ENCODE measurements at places on chromosomes 12 and 14. TPM values are rescaled to one million over a fixed set of nuclear protein-coding genes. Genes with fewer than 3 reads are reported as not detected.

- DNase-seq: no peak
Measured at GRCh38 chr12:3251067-3251466, 173.9 kb downstream of the TSPAN9 start.

DNA sequence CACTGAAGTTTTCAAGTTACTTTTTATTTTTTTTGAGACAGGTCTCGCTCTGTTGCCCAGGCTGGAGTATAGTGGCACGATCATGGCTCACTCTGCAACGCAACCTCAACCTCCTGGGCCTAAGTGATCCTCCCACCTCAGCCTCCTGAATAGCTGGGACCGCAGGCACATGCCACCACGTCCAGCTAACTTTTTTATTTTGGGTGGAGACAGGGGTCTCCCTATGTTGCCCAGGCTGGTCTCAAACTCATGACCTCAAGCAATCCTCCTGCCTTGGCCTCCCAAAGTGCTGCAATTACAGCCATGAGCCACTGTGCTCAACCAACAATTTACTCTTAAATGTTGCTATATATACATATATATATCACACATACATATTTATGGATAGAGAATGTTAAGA lies 27.4 kb upstream of the LGALS3 start:
- no peak for DNase-seq

DNA sequence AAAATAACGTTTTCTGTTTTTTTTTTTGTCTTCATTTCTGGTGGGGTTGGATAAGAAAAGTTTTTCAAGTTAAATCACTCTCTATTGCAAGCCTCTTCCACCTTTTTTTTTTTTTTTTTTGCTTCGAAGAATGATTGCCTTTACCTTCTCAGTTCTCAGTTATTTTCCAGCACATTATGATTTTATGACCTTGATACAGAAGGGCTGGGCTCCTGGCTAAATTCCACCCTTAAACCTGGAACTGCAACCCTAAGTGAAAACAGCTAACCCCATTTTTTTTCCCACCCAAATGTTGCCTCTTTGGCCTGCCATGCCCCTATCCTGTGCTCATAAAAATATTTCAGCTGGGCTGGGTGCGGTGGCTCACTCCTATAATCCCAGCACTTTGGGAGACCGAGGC lies 31.4 kb downstream of the PSEN1 start:
- no peak for DNase-seq

- DNase-seq: no peak
Measured at GRCh38 chr12:3527181-3527580, 36.2 kb downstream of the PRMT8 start.

DNA sequence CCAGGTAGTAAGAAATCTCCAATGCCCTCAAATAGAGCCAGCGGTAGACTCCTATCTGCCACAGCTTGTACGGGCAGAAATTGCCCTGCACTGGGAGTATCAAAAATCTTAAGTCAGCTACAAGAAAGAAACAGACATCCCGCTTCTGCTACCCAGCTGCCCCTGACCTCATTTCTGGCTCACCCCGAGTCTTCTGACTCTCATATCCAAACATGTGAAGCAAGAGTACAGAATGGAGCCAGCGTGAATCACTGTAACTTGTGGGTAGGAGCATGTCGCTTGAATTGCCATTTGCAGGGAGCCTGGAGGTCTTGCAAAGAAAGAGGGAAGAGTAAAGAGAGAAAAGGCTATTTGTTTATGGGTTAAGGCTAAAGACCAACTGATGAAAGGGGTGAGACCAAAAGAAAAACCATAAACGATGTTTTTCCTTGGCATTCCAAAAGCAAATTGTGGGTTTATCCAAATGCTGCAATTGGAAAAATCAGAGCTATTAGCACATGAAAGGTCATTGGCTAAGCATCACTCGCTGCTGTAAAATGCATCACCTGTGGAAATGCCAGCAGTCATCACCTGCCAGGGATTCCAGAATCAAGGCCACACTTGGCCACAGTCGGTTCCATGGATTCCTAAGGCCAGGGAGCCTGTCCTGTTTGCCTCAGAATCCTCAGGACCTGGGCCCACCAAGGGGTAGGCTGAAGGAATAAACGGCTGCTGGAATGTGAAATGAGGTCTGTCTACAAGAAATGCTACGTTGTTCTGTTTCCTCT lies 86.6 kb downstream of the FOXN3 start:
- no peak for DNase-seq

- no peak for DNase-seq
Measured at GRCh38 chr12:103962493-103962892, 3.2 kb upstream of the TDG start.

- no peak for DNase-seq
Measured at GRCh38 chr14:75884198-75884611, 97.6 kb downstream of the TGFB3 start.

DNA sequence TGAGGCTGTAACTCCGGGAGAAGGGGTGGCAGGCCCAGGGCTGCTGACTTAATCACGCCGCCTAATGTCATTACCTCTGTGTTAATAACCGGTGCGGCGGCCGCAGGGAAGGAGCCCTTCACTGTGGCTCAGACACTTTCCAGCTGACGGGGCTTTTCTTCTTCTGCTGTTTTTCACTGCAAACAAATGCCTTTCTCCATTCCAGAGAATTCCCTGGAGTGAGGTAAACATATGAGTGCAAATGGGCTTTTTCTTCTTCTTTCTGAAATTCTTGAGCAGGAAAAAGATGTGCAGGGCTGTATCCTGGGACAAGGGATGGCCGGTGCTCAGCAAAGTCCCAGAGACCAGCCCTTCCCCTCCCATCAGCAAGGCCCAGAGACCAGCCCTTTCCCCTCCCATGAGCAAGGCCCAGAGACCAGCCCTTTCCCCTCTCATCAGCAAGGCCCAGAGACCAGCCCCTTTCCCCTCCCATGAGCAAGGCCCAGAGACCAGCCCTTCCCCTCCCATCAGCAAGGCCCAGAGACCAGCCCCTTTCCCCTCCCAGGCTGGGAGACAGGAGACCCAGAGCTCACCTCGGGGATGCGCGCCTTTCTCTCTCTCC lies 33.4 kb upstream of the FAM181A start:
- DNase-seq: no peak

- peak; percentile 38 for DNase-seq
Measured at GRCh38 chr12:89225401-89225800, 126.9 kb downstream of the DUSP6 start.

GRCh38 chr12:87302126-87302745 lies 727.0 kb downstream of the C12orf50 start:
- DNase-seq: no peak

- DNase-seq: no peak
Measured at GRCh38 chr14:36647824-36648753, 13.6 kb upstream of the PAX9 start.

Gene MMP19
- 0.08 TPM for total RNA-seq

Gene TEX52
- total RNA-seq: not detected

GRCh38 chr12:101963697-101964096 lies 86.3 kb downstream of the DRAM1 start:
- no peak for DNase-seq
